ENCODE measurements at places on chromosomes 11 and 22.

DNA sequence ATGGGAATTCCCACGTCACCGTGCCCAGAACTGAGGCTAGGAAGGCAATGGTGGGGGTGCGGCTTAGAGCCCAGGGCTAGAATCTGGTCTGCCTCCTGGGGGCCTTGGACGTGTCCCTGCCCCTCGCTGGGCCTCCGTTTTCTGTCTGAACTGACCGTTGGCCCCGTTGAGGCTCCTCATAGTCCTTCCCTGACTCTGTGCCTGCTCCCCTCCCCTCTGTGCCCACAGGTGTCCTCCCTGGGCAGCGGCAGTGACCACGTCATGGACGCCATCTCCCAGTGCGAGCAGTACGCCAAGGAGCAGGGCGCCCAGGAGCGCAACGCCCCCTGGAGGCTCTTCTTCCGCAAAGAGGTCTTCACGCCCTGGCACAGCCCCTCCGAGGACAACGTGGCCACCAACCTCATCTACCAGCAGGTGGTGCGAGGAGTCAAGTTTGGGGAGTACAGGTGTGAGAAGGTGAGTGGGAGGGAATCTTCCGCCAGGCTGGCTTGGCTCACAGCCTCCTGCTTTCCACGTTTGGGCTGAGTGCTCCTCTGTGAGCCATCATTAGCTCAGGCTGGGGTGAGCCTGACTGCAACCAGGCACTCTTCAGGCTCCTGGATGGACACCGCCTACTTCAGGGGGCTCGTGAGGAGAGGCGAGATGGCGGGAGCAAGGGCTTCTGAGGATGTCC lies 63.9 kb downstream of the MYO7A start:
- DNase-seq: no peak

- no peak for DNase-seq
These were observed 31.6 kb downstream of the CPT1A start for GRCh38 chr11:68810164-68810563.

GRCh38 chr11:114326151-114326550 lies 30.0 kb downstream of the NNMT start:
- DNase-seq: no peak

GRCh38 chr11:13338019-13338426 lies 60.4 kb downstream of the BMAL1 start:
- DNase-seq: no peak

DNA sequence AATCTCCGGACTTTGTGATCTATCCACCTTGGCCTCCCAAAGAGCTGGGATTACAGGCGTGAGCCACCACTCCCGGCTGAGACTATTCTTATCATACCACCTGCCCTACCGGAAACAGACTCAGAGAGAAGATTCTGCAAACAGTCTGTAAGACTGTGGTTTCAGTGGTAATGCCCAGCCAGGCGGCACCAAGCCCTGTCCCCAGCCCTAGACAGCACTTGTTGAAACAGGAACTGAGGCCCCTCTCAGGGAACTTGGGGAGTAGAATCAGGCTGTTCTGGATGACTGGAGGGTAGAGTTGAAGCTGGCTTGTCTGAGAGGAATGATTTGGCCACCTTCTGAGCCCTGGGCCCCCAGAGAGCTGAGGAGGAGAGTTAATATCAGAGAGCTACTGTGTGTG lies 1.3 kb upstream of the INSC start:
- DNase-seq: no peak

DNA sequence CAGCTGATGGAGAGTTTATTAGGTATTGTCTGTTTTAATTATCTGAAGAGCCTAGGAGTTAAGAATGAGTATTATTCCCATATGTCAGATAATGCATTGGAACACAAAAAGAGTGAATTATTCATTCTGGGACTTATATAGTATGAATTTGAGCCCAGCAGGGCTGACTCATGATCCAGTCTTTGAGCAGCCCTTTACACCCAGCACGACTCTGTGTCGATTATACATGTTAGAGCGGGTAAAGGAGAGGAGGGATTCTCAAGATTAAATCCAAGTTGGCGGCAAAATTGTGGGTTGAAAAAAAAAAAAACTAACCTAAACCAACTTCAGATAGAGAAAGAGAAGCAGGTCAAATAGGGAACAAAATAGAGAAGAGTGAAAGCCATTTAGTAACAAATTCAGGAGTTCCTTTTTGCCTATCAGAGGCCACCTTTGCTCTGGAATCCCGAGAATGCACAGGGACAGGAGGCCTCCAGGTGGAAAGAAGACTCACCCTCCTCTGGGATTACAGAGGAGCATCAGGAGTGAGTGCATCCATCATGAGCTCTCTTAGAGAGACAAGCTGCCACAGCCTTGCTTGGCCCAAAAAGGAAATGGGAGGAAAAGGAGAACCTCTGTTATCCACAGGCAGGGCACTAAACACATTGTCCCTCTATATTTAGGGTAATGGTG lies 3.1 kb downstream of the MRGPRX1 start:
- no peak for DNase-seq

GRCh38 chr22:42277988-42278776 lies 7.7 kb upstream of the TCF20 start:
- no peak for DNase-seq

DNA sequence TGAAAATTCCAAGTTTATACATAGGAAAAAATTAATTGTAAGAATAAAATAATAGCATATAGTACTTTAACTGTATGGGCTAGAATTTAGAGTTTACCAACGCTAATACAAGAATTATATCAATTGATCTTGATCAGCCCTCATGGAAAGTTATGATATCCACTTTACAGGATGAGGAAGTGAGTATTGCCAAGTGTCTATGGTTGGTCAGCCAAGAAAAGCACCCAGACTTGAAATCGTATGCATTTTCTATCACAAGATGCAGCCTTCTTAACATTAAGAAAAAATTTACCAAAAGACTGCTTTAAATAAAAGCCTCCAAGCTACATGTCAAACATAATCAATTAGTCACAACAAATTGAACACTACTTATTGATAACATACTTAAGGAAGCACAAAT lies 53.0 kb downstream of the DDI1 start:
- DNase-seq: no peak

GRCh38 chr11:133621611-133622010 lies 89.3 kb upstream of the OPCML start:
- DNase-seq: no peak

DNA sequence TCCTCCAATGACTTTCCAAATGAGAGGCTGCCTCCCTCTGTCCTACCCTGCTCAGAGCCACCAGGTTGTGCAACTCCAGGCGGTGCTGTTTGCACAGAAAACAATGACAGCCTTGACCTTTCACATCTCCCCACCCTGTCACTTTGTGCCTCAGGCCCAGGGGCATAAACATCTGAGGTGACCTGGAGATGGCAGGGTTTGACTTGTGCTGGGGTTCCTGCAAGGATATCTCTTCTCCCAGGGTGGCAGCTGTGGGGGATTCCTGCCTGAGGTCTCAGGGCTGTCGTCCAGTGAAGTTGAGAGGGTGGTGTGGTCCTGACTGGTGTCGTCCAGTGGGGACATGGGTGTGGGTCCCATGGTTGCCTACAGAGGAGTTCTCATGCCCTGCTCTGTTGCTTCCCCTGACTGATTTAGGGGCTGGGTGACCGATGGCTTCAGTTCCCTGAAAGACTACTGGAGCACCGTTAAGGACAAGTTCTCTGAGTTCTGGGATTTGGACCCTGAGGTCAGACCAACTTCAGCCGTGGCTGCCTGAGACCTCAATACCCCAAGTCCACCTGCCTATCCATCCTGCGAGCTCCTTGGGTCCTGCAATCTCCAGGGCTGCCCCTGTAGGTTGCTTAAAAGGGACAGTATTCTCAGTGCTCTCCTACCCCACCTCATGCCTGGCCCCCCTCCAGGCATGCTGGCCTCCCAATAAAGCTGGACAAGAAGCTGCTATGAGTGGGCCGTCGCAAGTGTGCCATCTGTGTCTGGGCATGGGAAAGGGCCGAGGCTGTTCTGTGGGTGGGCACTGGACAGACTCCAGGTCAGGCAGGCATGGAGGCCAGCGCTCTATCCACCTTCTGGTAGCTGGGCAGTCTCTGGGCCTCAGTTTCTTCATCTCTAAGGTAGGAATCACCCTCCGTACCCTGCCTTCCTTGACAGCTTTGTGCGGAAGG lies 2.9 kb downstream of the APOC3 start:
- DNase-seq: no peak

DNA sequence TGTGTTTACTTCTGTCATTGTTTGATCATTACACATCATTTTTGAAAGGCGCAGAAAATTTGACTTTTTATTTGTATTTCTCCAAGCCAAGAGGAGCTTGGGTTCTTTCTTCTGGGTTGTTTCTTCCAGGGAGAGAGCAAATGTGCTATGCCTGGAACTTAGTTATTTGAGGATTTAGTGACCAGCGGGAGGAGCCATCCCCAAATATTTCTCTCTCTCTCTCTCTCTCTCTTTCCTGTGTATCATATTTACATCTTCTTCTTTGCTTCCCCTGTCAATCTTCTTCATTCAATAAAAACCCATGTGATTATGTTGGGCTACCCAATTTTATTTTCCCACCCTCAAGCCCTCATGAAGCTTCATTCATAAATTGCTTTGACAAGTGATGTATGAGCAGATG lies 534.5 kb downstream of the LRRC4C start:
- DNase-seq: no peak

DNA sequence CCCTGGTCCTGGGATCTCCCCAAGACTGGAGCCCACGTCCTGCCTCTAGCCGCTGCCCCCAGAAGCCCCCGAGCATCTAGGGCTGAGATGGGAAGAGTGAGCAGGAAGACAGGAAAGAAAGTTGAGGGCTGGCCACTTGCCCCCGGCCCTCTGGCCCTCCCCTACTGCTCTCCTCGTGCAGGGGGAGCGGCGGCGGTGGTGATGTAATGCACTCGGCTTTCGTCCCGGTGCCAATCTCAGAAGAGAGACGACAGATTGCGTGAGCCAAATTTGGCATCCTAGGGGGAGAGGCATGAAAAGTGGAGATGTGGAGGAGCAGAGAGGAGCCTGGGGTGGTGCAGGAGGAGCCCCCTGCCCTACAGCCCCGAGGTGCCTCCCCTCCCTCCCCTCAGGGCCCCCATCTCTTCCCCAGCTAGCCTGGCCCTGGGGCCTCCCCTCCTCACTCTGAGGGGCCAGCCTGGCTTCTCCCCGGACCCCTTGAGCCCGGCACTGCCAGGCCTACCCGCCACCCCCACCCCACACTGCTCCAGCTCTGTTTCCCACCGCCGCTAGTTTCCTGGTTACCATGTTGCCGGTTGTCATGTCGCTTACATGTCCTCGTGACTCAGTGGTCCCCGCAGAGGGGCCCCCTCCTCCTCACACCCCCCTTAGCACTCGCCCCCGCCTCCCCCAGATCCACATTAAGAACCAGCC lies 2.5 kb downstream of the KCNJ4 start:
- DNase-seq: no peak

DNA sequence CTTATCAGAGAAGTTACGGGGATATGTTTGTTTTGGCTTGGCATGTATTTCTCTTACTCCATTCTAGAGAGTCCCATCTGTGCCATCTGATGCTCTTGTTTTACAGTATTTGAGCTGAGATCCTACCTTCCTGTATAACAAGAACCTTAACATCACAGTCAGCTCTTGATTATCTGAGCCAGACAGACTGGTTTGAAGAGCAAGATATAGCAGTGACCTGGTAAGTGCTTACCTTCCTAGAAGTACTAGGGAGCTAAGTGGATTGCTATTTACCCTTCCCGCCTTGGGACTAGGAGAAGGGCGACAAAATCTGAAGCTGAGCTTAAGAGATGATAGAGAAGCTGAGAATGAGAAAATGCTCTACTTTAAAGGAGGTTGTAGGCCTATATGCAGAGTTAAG lies 235.3 kb downstream of the CSNK2A3 start:
- DNase-seq: no peak

- no peak for DNase-seq
These were observed 706 bp downstream of the DCPS start for GRCh38 chr11:126304457-126305075.

DNA sequence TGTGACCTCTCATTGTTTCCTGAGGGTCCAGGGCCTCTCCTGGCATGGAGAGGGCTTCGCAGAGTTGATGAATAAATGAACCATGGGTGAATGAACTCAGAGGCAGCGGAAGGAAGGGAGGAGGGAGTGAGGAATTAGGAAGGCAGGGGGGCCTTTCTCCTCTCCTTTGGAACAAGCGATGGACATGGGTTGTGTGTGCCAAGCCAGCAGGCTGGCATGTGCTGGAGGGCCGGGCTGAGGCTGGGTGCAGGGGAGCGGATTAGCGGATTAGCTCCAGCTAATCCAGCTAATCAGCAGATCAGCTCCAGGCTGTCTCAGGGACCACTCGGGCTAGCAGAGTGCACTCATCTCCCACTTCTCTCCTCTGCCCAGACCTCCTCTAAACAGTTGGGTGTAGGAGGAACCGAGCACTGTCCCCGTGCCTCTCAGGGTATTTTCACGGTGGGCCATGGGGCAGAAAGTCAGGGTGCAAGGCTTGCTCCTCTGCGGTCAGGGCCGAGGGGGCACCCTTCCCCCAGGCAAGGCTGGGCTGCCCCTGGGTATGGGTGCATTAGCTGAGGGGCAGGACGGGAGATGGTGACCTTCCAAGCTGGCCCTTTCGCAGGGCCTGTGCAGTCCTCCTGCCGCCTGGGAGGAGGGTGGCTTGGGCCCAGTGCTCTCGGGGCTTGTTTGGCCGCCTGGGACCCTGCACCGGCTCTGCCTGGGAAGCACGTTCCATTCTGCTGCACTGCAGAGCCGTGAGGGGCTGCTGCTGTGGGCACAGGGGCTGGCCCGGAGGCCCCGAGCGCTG lies 120.3 kb upstream of the B3GAT1 start:
- DNase-seq: peak; percentile 14

DNA sequence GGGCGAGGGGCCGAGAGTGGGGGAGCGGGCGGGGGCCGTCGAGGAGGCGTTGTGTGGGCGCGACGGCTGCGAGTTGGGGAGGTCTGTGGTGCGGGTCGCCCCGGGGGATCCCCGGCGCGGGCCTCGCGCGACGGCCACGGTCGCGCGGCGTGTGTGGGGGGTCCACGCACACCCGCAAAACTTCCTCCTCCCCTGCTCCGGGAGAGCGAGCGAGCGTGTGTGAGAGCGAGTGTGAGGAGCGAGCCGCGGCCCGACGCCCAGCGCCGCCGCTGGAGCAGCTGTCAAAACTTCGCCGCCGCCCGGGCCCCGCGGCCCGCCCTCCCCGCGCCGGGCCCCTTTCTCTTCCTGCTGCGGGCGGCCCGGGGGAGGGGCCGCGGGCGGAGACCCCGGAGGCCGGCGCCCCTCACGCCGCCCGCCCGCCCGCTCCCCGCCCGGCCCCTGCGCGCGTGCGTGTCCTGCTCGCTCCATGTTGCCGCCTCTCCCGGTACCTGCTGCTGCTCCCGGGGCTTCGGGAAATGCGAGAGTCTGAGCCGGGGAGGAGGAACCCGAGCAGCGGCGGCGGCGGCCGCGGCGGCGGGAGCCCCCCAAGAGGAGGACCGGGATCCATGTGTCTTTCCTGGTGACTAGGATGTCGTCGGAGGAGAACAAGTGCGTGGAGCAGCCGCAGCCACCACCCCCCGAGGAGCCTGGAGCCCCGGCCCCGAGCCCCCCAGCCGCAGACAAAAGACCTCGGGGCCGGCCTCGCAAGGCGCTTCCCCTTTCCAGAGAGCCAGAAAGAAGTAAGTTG lies 9.0 kb upstream of the CCT8L2 start:
- no peak for DNase-seq

DNA sequence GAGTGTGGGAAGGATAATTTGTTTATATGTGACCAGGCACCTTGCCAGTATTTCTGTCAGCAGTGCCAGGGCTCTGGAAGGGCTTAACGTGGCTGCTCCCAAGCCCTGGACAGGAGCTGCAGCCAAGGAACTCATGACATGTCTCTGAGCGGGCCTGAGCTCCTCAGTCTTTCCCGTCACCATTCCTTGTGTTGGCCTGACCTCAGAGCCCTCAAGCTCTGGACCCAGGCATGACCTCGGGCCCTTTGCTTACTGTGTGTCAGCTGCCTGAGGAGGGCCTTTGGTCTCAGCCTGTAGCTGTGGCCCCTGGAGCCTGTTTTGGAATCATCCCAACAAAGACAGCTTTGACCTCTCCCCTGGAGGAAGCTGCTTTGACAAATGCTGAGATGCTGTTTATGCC lies 264.1 kb upstream of the PLET1 start:
- DNase-seq: peak; percentile 36
